ENCODE measurements at places on chromosomes 5 and 9.

- no peak for DNase-seq
These were observed 3.4 kb upstream of the CTSL start for GRCh38 chr9:87722393-87723088.

GRCh38 chr9:15300218-15300617, 6.8 kb downstream of the TTC39B start:
- DNase-seq: peak; percentile 47

GRCh38 chr5:105230516-105231157, 1668.0 kb upstream of the NUDT12 start:
- peak; percentile 85 for DNase-seq

DNA sequence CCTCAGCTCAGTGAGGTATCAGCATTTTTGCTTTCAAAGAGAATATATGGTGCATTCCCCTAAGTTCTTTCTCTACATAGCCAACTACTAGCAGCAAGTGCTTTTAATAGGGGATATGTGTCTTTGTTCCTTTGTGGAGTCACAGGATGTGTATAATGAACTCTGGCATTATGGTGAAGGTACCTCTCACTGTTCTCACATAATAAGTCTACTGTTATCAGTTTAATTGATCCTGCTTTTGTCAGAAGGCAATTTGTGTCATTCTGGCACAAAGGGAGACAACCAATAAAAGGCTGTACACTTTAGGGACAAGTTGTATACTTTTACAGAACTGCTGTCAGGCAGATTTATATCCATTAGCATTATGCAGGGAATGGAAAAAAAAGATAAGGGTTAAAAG, 531.4 kb upstream of the RIOK2 start:
- no peak for DNase-seq

DNA sequence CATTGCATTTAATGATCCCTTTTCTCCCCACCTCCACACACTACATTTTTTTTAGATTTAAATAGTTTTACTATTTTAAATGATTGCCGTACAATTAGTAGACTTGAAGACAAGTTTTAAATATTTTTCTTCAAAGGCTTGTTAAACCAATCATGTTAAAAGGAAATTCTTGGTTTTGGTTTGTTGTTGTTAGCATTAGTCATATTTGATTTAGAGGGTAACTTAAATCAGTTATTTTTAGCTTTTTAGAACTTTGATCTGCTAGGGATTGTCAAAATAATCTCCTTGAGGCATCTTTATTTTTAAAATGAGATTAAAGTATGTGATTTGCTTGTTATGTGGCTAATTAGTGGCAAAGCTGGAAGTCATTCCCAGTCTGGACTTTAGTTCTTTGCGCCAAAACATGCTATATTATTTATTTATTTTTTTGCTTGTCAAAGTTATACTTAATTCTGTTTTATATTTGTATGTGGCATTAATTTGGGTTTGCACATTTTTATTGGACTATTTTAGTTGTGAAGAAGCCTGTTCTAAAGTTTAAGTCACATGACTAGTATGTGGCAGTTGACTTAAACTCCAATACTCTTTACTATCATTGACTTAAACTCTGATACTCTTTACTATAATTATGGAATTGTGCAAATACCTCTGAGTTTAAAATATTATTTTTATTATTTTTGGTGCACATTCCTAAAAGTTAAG, 14.7 kb downstream of the ITGA1 start:
- DNase-seq: no peak

- no peak for DNase-seq
These were observed 47.3 kb downstream of the MED27 start for GRCh38 chr9:132032238-132032950.

DNA sequence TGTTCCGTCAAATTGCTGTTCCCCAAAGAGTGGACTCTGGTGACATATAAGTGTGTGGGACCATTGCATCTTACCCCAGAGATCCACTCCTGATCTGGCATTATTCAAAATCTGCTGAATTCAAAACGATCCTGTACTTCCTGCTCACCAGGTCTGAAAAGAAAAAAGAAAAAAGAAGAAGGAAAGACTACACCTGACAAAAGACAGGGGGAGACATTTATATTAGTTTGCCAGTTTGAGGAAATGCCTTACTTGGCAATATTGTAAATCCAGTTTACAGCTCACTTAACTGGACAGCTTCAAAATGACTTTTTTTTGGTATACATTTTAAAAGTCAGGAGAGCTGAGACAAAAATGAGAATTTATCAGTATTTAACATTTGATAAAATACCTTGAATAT, 15.0 kb upstream of the GRHPR start:
- DNase-seq: peak; percentile 7

- DNase-seq: peak; percentile 71
These were observed 66.0 kb downstream of the MYO10 start for GRCh38 chr5:16869821-16870796.

DNA sequence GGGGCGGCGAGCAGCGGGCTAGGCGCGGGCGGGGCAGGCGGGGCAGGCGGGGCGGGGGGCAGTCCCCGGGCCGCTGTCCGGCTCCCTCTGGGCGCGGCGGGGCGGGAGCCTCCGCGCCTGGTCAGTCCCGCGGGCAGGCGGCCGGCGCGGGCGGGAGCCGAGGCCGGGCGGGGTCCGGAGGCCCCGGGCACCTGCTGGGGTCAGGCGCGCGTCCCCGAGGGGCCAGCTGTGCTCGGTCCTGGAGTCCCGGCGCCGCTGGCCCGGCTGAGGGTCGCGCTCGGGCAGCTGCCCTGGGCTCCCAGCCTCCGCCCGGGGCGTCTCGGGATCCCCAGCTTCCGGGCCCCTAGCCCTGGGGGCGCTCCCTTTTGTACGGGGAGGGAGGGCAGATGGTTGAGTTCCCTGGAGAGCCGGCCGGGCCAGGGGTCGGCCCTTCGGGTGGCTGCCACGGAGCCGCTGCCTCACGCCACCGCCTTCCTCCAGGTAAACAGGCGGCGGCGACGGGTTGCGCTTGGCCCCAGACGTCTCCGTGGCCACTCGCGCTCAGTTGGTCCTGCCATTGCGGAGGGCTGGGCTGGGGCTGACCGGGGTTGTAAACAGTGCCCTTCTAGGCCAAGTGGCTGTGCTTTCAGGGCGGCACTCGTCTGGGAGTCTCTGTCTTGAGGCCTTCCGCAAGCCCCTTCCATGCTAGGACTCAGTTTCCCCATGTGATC, 473 bp downstream of the ZBTB34 start:
- no peak for DNase-seq

DNA sequence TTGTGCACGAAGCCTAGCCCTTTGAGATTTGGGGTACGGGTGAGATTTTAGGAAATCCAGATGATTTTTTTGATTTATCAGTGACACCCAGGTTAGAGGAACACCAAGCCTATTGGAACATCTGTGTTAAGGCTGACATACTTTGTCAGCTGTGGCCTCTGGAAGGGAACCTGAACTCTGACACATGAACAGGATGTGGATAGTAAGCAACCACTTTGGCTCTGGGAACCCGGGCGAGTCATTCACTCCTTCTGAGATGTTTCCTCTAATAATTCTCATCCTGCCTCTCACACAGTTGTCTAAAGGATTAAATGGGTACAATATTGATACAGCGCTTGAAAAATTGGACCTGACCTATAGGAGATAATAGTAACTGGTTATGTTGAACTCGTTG, 67.8 kb downstream of the FGF1 start:
- DNase-seq: peak; percentile 33

- no peak for DNase-seq
These were observed 632.6 kb upstream of the SEMA6A start for GRCh38 chr5:117207088-117207668.

GRCh38 chr5:158380661-158381060, 521.7 kb upstream of the CLINT1 start:
- no peak for DNase-seq

GRCh38 chr9:134163371-134164196, 780 bp downstream of the RNU6ATAC start:
- DNase-seq: peak; percentile 55

- DNase-seq: no peak
These were observed 48.3 kb upstream of the TRAF1 start for GRCh38 chr9:120974921-120975320.

- no peak for DNase-seq
These were observed 388.2 kb downstream of the PRR16 start for GRCh38 chr5:120852222-120852860.

- DNase-seq: peak; percentile 79
These were observed 184.0 kb downstream of the CNTLN start for GRCh38 chr9:17318821-17319320.

GRCh38 chr5:40033009-40033408, 608.2 kb upstream of the DAB2 start:
- DNase-seq: no peak

- no peak for DNase-seq
These were observed 189.1 kb downstream of the RANBP17 start for GRCh38 chr5:171050916-171051315.

DNA sequence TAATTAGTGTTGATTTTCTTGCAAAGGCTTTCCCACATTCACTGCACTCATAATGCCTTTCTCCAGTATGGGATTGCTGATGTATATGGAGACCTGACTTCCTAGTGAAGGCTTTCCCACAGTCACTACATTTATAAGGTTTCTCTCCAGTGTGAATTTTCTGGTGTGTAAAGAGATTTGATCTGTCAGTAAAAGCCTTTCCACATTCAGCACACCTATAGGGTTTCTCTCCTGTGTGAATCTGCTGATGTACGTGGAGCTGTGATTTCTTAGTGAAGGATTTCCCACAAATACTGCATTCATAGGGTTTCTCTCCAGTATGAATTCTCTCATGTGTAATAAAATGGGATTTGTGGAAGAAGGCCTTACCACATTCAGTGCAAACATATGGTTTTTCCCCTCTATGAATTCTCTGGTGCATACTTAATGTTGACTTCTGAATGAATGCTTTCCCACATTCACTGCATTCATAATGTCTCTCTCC, 31.1 kb downstream of the ZNF484 start:
- peak; percentile 5 for DNase-seq

- no peak for DNase-seq
These were observed 89.0 kb downstream of the FRMD3 start for GRCh38 chr9:83449166-83449565.

GRCh38 chr9:132809677-132810271, 68.3 kb downstream of the AK8 start:
- DNase-seq: no peak

DNA sequence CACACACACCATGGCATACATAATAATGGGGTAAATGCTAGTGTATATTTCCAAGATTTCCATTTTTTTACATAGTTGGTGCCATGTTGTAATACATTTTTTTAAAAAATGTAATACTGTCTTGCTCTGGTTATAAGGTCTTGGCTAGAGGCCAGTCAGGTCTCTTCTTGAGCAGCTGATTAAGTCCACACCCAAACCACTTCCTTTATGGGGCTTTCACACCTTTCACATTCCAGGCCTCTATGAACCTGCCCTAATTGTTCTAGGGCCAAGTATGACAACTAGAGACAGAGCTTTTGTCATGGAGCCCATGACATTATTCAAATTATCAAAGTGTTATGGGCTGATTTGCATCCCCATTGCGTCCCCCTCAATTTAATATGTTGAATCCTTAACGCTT, 495.6 kb upstream of the CTNND2 start:
- no peak for DNase-seq

DNA sequence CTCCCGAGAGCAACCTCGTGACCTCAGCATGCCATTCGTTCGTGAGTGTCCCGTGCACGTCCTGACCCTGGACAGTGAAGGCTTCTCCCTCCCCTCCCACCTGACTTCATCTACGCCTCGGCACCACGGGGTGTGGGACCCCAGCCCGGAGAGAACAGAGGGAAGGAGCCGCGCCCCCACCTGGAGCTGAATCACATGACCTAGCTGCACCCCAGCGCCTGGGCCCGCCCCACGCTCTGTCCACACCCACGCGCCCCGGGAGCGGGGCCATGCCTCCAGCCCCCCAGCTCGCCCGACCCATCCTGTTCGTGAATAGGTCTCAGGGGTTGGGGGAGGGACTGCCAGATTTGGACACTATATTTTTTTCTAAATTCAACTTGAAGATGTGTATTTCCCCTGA, 38.3 kb upstream of the FCN2 start:
- DNase-seq: no peak

DNA sequence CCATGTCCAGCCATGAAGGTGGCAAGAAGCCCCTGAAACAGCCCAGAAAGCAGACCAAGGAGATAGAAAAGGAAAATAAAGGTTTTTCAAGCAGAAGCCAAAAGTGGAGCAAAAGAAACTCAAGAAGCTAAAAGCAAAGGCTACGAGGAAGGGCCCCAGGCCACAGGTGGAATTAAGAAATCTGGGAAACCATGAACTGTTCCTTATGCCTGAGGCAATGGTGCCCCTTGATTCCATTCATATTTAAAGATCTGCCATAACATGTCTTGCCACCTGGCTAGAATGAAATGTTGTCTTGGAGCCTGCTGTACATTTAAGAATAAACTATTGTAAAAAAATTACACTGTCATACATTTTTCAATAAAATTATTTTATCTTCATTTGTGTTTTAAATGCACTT, 59.5 kb upstream of the TARS1 start:
- DNase-seq: no peak
